ENCODE measurements at places on chromosomes 4 and X.

DNA sequence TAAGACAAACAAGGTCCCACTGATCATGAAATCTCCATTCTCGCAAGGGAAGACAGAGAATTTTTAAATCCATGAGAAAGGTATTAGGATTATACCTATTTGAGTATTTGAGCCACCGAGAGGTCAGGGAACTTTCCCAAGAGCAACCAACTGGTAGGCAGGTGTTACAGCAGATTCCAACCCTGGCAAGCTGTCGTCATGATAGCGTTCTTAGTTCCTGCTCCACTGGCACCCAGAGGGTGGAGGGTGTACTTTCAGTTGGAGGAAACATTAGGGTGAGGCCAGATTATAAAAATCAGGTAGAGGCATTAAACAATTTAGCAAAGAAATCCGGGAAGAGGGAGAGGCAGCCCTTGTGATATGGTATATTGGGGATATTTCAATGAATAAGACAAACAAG, 23.3 kb downstream of the COQ2 start:
- DNase-seq, result no peak

- no peak for DNase-seq
Observed at GRCh38 chr4:94889946-94890345, 132.2 kb downstream of the BMPR1B start.

DNA sequence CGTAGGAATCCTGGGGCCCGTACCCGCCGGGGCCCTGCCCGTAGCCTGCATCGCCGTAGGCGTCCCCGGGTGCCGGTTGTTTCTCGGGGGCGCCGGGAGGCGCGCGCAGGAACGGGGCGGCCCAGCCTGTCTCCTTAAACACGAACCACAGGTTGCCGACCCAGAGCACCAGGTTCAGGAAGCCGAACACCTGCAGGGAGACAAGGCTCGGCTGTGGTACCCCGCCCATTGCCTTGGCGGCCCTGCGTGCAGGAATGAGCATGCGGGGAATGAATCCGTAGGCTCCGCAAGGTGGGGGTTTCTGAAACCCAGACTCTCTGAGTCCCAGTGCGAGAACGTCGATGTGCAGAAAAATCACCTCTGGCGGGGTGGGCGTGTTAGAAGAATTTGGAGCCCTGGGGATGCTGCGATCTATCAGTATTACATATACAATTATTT, 5.4 kb upstream of the PRICKLE3 start:
- DNase-seq, result no peak

DNA sequence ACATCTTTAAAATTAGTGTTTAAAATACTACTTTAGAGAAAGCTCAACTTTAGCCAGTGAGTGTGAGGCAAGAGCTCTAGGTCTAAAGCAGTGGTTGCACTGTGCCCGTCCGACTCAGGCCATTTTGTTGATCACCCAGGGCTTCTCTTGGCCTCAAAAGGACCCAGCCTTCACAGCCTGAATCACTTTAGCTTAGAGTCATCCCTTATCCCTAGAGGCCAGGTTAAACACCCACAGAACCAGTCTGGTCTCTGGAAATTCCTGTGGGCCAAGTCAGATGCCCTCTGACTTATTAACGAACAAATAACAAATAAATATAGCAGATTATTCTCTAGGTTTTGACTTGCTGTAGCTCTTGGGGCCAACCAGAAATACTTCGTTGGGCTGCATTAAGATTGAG, 102.3 kb downstream of the WWC2 start:
- DNase-seq, result no peak

GRCh38 chr4:150050566-150050965, 27.7 kb upstream of the DCLK2 start:
- DNase-seq, result no peak
